ENCODE measurements at places on chromosomes 11 and 22.

GRCh38 chr11:130402570-130402969 is 25.8 kb downstream of the ADAMTS8 start:
- DNase-seq: no peak

DNA sequence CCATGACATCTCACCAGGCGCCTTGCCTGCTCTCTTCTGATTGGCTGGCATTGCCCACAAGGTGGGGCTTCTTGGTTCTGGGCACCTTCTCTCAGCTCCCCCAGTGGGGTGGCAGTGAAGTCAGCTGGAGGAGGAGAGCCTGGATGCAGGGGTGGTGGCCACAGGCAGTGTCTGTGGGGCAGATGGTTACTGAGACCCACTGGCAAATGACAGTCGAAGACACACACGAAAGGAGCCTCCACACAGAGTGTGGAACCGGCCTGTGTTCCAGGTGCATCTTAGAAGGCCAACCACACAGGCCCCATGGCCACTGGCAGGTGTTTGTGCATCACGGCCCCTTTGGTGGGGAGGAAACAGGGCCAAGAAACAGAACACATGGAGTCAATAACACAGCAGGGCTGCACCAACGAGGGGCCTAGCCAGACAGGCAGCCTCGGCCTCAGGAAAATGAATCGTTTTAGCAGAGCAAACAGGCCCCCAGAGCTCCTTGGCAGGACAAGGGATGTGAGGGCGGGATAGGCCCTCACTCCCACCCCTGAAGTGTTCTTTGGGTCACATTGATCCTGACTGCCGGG is 683.4 kb downstream of the TBC1D22A start:
- no peak for DNase-seq

GRCh38 chr11:117752721-117753237 is 44.2 kb downstream of the DSCAML1 start:
- DNase-seq: no peak

DNA sequence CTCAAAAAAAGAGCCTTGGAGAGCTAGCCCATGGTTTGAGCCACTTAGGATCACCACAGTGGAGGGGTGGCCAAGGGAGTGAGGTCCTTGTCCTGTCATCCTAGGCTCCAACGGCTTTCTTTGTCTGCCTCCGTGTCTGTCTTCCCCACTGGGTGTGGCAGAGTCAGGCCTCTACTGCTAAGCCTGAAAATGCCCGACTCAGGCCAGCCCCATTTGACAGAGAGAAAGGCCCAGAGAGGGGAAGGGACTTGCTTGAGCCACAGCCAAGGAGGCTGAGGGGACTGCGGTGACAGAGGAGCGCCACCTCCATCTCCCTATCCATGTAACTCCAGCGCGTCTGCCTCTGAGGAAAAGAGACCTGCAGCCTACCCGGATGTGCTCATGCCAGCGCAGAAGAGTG is 27.8 kb upstream of the CD82 start:
- no peak for DNase-seq

- no peak for DNase-seq
These were observed 792 bp upstream of the ADAMTS8 start for GRCh38 chr11:130429120-130429681.

DNA sequence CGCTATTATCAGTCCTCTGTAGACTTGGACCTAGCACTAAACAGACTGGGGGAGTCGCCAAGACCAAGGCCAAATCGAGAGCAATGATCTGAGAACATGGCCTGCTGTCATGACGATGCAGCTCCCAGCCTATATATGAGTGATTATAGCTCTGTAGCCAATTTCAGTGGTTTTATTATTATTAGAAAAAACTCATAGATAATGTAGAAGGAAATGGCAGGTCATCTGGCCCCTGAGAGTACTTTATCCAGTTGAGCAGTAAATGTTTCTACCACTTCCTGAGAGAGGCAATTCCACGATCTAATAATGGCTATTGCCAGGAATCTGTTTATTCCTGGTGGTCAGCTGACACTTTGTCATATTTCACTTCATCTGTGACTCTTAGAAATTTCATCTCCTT is 666.7 kb downstream of the OPCML start:
- DNase-seq: no peak

- no peak for DNase-seq
These were observed 7.6 kb downstream of the KLHL35 start for GRCh38 chr11:75425422-75425821.

DNA sequence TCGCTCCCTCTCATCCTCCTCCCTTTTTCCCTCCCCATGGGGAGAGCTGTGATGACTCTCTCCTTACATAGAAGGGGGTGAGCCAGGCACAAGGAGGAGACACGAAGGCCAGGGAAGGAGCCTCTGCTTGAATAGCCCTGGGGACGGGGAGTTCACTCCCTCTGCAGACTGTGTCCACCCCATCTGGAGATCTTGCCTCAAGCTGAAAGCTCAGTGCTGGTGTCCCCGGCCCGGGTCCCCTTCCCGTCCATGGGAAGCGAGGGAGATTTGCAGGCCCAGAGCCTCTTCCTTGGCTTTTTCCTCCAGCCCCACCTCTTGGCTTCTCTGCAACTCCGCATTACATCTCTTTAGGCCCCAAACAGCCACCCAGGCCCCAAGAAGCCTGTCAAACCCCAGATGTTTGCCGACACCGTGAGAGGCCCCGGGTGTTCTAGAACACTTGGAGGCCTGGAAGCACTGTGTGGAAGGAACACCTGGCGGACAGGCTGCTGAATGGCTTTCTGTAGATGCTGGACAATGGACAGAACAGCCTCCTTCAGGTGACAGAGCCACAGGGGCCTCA is 32.3 kb downstream of the LINC01488 start:
- DNase-seq: no peak

- DNase-seq: no peak
These were observed 823 bp upstream of the CPT1A start for GRCh38 chr11:68842427-68843051.

DNA sequence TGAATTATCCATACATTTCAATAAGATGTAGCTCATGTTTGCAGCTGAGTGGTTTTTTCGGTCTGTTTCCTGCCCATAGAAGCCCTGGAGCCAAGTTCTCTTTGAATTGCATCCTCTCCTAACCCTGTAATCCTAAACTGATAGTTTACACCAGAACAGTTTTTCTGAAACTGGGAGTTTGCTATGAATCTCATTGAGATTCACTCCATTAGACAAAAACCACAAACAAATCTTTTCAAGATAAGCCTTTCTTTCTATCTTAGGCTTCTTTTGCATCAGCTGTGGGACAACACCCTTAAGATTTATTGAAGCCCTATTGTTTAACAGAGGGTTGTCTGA is 324.8 kb downstream of the DYNC2H1 start:
- no peak for DNase-seq

DNA sequence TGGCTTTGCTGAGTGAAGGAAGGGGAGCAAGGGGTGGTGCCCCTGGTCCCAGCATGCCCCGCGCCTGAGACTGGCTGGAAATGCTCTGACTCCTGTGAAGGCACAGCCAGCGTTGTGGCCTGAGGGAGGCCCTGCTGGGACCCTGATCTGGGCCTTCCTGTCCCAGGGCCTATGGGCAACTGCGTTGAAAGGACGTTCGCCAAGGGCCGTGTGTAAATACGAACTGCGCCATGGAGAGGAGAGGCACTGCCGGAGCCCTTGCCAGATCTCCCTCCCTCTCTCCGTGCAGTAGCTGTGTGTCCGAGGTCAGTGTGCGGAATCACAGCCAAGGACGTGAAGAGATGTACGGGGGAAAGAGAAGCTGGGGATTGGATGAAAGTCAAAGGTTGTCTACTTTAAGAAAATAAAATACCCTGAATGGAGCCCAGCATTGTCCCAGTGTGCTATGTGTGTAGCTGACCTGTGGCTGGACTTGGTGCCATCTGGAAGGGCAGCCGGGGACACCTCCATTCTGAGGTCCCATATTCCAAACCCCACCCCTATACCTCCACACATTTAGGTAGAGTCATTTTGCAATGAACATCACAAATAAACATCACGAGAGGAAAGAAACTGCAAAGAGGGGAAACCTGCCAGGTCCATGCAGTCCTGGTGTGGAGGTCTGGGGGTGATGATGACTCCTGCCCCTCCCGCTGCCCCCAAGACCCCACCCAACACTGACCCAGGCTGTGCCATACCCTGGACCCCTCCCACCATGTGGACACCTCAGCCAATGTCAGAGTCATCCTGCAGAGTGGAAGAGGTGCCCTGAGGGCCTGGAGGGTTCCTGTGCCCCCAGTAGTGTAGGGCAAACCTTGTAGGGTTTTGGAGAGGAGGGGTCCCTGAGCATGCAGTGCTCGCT is 16.9 kb downstream of the RSPH14 start:
- DNase-seq: no peak

Data from SW 1271 (cell line).